ENCODE measurements at places on chromosomes 1 and 21.
A peak's percentile ranks its signal among the peaks of the same experiment; 100 is the strongest.

DNA sequence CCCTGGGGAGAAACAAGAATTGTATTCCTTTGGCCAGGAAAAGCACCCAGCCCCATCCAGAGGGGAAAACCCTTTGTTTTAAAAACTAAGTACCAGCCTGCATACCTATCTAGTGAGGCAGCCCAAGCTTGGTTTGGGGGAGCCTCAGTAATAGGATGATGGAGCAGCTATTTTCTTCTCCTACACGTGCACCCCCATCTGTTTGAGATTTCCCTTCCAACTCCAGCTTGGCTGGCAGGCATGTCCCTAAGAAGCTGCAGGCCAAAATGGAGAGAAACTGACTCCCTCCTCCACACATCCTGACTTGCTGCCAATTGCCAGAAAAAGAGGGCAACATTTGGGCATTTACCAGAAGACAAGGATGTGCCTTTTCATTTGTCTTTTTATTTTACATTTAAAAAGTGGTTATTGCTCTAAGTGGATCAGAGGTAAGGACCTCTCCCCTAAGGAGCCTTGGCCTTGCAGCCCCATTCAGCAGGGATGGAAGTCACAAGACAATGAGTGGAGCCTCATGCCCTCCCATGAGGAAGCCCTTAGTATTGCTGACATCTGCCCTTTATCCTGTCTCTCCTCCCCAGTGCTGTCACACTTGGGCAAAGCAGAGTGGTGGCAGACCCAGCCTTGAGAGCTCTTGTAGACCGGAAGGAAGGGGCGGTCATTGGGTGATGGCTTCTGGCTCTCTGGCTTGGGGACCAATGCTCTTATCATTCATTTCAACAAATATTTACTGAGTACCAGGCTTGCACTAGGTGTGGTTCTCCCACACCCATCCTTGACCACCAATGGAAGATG is 8.6 kb downstream of the FNDC5 start:
- no peak for DNase-seq

DNA sequence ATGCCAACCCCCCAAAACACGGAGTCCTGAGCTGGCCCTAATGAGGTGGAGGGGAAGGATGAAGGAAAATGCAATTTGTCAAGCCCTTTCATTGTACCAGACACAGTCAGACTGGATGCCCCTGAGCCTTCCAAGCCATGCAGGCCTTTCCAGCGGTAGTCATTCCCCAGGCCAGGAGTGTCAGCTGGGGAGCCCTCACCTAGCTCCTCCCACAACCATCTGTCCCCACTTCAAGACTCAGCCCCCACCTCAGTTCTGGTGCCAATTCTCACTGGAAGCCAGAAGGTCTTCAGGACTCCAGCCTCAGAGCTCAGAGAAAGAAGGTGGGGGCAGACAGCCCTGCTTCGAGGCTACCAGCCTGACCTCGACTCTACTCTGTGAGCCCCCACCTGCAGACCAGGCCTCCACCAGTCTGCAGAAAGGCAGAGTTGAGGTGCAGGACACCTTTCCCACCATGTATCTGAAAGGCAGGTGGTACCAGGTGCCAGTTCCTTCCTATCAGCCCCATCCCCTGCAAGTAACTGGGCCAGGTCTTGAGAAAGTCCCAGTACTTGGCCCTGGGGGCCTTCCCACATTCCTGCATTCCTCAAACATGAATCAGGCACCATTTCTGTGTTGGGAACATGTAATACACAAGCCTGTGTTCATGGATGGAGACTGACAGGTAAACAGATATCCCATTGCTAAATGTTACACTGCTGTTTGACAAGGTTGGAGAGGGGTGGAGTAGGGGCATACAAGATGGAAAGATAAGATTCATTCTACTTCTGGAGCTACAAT is 180.6 kb upstream of the EDN2 start:
- no peak for DNase-seq

DNA sequence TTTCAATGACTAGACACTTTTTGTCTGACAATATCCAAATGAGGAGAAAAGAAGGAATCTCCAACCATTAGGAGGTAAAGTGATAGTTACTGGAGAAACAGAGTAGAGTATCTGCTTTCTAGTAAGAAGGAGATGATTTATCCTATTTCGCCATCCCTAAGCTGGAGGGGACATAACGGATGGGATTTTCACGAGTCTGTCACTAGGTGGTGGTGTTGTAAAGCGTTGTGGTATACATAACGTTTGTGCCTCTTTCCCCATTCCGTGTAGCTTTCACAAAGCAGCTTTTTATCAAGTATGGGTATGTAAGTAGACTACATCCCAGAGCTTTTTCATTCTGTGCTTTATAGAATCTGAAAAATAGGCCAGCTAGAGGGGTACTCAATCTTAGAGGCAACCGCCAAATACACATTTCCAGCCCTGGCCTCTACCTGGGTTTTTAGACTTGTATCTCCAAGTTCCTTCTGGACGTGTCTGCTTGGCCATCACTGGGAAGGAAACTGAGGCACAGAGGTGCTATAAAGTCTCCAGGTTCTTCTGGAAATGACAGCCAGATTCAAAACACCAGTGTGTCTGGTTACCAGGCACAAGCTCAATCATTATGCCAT is 33.3 kb upstream of the FAM3B start:
- DNase-seq: peak; percentile 77

DNA sequence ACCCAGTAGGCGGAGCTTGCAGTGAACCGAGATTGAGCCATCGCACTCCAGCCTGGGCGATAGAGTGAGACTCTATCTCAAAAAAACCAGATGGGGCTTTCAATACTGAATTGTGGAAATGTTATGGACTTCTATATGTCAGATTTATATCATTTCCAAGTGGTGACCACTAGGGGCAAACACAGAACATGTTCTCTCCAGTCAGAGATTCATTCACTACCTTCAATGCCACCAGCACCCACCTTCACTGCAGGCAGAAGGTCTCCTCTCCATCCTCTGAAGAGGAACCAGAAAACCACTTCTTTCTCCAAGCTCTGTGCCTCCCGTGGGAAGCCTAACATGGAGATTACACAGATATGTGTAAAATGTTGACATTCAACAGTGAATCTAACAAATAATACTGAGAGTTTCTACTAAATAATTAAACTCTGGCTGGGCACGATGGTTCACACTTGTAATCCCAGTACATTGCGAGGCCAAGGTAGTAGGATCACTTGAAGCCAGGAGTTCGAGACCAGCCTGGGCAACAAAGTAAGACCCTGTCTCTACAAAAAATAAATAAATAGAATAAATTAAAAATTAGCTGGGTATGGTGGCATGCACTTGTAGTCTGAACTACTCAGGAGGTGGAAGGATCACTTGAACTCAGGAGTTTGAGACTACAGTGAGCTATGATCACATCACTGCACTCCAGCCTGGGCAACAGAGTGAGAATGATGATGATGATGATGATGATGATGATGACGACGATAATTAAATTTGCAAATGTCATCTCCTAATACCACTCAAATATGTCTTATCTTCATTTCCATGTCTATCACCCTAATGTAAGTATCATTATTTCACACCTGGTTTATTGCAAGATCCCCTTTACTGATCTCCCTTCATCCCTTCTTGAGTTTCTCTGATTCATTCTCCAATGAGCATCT is 151.1 kb downstream of the ZNF281 start:
- no peak for DNase-seq

GRCh38 chr1:226987623-226988333 is 47.7 kb downstream of the COQ8A start:
- DNase-seq: no peak

DNA sequence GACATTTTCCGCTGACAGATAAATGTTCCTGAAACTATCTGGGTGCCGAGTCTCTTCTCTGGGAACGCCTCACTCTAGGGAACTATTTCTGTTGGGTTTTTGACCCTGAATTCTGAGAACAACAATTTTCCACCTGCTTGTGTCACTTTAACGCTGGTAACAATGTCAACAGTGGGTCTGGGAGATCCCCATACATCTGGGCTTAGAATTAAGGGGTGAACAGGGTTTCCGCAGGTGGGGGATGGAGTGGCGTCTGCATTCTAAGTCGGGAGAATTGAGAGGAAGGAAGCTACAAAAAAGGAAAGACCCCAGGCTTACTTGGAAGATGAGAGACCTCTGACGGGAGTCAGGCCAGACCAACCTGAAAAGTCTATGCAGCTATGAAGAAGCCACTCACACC is 8.7 kb downstream of the CD247 start:
- no peak for DNase-seq

GRCh38 chr1:175878775-175879174 is 135.4 kb upstream of the TNR start:
- DNase-seq: no peak

- DNase-seq: no peak
These were observed 20.3 kb downstream of the SUSD4 start for GRCh38 chr1:223343692-223344091.
